A549 treated with GW870086 at 1 μM for 4 hours (cell line): ENCODE measurements at places on chromosomes 7 and 10. TPM values are rescaled to one million over a fixed set of nuclear protein-coding genes. Genes with fewer than 3 reads are reported as not detected.

Gene NPSR1
- total RNA-seq, result not detected in 5 replicates

Gene CUZD1
- total RNA-seq, result 1.2 to 1.7 TPM (median 1.3 TPM) in 5 replicates

Gene RASSF4
- 1.6 to 2.8 TPM (median 1.9 TPM) in 5 replicates for total RNA-seq

Gene MRLN
- total RNA-seq, result not detected in 5 replicates

Gene COL28A1
- total RNA-seq, result 0.54 to 1.0 TPM (median 0.59 TPM) in 5 replicates

Gene GPR85
- total RNA-seq, result not detected in 5 replicates

Gene A1CF
- 0.06 TPM in 1 of 5 replicates, not detected in the others for total RNA-seq

Gene ZNF33B
- total RNA-seq, result 5.5 to 7.5 TPM (median 6.1 TPM) in 5 replicates

Gene PTPRN2
- total RNA-seq, result 0.48 to 1.1 TPM (median 0.84 TPM) in 5 replicates

Gene ABCB1
- 0.12 to 0.22 TPM (median 0.13 TPM) in 3 of 5 replicates, not detected in the others for total RNA-seq

Gene FBXW4
- total RNA-seq, result 17.4 to 22.7 TPM (median 20.1 TPM) in 5 replicates

Gene BHLHA15
- total RNA-seq, result 0.33 to 0.94 TPM (median 0.54 TPM) in 5 replicates

Gene CLCN1
- 0.03 to 0.08 TPM (median 0.03 TPM) in 3 of 5 replicates, not detected in the others for total RNA-seq

Gene DIP2C
- total RNA-seq, result 7.1 to 11.8 TPM (median 11.1 TPM) in 5 replicates

Gene ZP3
- total RNA-seq, result 18.4 to 22.2 TPM (median 20.2 TPM) in 5 replicates

Gene C10orf67
- total RNA-seq, result 0.05 to 0.17 TPM (median 0.08 TPM) in 3 of 5 replicates, not detected in the others

Gene CALU
- 124 to 198 TPM (median 160 TPM) in 5 replicates for total RNA-seq
